ENCODE measurements at places on chromosomes 2 and 18. TPM values are rescaled to one million over a fixed set of nuclear protein-coding genes. Genes with fewer than 3 reads are reported as not detected.

Gene B3GNT7
- 1.2 TPM for total RNA-seq

DNA sequence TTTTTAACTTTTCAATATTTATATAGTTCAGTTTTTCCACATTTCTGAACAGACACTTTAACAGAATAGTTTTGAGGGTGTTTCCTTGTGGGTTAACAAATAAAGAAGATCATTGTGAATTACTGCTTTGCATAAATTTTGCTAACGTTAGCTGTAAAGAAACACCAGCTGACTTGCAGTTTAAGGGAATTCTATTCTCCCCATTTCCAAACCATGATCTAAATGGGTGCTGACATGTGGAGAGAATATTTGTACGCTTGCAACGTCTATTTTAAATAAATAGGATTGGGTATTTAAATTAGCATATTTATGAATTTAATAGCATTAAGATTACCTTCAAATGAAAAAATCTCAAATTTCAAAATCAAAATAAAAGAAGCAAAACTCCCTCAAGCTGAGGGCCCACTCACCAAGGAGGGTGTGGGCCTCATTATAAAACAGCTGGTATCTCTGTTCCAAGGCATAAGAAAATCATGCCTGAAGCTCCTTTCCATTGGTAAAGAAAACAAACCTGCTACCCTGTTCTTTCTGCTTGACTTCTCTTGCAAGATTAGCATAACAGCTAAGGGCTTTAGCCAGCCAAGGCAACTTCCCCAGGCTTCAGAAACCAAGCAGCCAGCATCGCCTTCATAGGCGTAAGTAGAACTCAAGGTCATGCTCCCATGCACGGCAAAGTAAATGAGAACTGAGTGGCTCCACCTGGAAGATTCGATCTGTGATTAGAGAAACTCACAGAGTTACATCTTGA lies 3.2 kb downstream of the MRO start:
- no peak for DNase-seq

Gene TSPYL6
- 0.18 TPM for total RNA-seq

DNA sequence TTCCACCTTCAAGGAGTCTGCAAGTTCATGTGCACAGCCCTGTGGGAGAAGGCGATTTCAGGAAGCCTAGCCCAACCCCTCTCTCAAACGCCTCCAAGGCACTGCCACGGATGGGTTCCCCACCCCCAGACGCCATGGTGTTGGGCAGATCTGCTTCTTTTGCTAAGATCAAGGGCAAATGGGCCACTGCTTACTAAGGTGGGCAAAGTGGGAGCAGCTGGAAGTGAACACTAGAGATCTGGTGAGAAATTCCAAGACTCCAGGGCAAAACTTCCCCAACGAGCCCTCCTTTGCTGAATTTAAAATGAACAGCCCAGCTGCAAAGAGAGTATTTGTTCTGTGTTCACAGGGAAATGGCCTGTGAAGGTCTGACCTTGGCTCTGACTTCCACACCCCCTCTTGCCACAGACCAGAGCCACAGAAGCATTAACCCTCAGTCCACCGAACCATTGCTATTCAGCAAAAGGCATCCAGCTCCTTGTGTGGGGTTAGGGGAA lies 45.1 kb upstream of the ZBTB7C start:
- DNase-seq, result no peak

GRCh38 chr18:48983793-48984437 lies 33.1 kb upstream of the SMAD7 start:
- DNase-seq, result no peak

DNA sequence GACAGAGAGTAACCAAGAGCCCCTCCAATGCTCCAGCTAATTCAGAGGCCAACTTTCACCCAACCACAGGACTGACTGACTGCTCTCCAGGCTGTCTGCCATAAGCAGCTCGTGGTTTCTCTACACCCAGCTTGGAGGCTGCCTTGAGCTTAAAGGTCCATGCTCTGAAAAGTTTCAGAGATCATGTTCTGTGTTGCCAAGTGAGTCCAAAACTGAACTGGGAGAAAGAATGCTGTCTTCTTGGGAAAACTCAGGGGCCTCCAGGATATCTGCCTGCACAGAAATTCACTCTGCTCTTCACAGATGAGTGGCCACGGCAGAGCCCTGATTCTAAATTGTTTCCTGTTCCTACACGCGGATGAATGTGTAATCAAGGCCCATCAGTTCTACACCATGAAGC lies 51.1 kb downstream of the LPIN2 start:
- DNase-seq, result no peak

DNA sequence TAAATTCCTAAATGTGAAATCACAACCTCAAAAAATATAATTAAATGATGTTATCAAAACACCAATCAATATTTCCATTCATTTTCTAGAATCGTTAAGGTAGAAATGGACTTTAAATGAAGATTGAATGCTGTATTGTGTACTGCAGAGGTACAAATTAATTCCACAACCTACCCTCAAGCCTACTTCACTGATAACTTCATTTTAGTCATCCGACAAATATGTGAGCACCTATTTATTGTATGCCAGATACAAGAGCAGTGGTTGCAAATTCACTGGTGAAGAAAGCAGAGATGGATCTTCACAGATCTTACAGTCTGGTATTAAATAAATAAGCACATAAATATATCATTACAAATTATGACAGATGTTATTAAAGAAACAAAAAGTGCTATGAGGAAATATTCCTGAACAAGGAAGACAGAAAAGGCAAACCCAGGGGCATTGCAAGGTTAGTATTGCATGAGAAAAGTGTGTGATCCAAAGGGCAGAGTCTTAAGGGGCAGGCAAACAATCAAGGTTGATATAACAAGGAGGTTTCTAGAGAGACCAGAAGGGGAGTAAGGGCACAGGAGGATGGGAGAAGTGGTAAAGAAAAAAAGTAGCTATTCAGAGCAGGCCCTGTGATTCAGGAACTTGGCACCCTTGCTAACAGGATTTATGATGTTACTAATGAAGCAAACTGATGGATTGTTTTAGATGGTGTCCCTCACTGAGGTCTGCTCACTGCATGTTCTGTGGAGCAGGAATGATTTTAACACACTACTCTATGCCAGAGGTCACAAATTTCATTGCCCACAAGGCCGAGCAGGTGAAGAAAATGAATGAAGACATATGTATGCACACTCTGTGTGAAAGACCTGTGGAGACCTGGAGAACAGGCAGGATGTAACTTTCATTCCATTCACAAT lies 128.0 kb upstream of the CCDC150 start:
- DNase-seq, result no peak

DNA sequence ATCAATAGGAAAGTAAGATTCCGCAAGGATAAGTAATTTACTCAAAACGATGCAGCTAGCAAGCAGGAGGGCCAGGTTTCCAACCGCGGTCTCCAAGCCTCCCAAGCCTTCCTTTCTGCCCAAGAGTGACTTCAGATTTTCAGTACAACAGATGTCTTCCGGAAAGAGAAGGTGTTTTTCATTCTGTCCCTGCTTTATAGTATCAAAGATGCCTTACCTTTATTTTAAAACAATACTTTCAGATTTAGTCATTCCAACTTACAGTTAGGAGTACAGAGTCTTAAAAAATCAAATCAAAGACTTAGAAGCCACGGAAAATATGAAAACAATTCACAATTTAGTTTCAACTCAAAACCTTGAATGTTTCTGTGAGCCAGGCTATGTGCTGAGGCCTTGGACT lies 43.6 kb downstream of the CYB5A start:
- no peak for DNase-seq

Gene C1QL2
- 0.27 TPM for total RNA-seq

Gene FAM110C
- 2.9 TPM for total RNA-seq

Gene CTNNA2
- total RNA-seq, result 114 TPM

DNA sequence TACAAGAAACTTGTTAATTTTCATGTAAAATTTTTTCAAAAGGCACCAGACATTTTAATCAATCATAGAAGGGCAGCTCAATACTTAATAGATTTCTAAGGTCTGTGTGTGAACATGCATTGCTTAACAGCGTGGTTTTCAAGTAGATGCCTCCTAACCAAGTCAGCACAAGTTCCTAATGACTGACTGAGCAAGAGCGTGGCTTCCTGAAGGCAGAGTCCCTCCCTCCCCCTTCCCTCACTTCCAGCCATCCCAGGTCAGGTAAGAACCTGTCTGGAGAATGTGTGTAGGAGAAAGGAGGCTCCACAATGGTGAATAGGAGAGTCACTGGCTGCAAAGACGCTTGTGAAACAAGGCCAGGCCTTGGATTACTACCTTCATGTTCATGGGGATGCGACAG lies 33.5 kb upstream of the DAPL1 start:
- peak; percentile 32 for DNase-seq

DNA sequence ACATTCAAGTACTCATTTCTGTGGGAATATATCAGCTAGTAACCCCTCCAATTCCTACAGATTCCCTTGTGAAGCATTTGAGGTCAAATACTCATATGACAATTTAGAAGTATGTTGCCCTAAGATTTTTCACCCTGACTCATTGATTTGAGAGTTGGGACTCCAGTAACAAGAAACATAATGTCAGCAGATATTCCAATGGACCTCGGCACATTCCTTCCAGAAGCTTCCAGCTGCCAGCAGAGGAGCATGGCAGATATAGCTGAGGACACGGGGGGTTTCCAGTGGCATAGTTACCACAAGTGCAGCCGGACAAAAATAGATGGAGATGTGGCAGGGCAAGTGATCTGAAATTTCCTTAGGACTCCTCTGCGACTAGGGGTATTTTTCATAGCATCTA lies 101.9 kb upstream of the ARHGAP28 start:
- DNase-seq, result no peak

- no peak for DNase-seq
These were observed 35.4 kb downstream of the PPP4R3B start for GRCh38 chr2:55581874-55582547.

DNA sequence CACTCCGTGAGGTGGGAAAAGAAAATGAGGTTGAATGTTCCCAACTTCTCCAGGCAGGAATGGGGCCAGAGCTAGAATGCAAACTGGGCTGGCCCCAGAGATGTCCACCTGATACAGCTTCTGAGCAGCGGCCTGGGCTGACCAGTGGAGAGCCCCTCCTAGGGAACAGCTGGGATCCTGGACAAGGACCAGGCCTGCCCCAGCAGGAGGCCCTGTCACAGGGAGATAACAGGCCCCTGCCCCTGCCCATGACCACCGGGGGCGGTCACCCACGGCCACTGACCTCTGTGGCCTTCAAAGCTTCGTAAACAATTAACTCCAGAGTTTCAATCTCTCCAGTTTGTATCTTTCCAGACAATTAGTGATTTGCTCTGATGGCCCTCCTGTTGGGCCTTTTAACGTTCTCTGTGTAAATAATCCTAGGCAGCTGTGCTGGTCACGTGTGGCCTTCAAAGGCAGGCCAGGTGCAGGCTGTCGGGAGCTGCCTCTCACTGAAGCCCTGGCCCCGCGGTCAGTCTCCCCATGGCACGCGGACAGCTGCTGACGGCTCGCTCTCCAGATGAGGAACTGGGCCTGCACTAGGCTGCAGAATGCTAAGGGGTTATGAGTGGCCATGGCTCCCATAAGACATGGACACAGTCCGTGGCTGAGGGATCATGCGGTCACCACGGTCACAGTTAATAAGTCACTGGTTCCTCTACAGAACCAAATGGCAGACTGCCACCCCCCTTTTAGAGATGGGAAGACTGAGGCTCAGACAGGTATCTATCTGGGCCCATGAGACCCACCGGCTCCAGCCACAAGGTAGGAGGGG lies 9.2 kb downstream of the HS6ST1 start:
- DNase-seq, result no peak

DNA sequence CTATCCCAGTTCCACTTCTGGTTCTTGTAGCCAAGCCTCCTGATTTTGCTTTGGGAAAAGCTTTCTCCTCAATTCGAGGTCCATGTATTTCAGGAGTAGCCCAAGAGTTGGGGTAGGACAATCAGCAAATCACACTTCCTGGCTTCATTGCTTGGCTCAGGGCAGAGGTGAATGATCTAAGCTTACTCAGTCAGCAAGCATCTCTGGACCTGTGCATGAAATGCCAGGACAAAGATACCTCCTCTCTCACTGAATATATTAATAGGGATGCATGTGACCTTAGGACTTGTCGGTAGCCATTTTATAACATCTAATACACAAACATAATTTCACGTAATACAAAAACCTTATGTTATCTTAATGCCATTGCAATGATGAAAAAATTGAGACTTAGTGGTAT lies 373.1 kb downstream of the TGIF1 start:
- no peak for DNase-seq

Gene CELF4
- total RNA-seq, result 62.9 TPM

GRCh38 chr18:76847916-76848315 lies 25.6 kb downstream of the ZNF236 start:
- DNase-seq, result no peak

DNA sequence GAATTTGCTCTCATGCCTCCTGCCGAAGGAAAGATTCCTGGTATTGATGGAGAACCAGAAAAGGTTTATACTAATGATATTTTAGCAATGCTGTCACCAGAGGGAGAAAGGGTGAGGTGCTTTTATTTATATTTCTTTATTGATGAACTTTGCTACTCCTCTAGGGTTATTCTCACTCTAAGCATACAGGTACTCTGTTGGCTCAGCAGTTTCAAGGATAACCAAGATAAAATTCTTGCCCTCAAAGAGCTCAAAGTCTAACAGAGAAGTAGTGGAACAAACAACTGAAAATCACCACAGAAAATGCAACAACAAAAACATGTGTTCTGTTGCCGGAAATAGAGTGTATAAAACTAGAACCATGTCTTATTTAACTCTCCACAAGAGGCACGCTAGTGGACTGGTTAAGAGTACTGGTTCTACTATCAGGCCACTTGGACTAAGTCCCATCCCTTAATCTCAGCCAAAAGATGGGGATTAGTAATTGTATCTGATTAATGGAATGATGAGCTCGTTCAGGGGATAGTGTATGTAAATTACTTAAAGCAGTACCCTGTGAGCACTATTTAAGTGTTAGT lies 103.6 kb downstream of the DNAH6 start:
- no peak for DNase-seq

Gene SERPINE2
- total RNA-seq, result 42.3 TPM

DNA sequence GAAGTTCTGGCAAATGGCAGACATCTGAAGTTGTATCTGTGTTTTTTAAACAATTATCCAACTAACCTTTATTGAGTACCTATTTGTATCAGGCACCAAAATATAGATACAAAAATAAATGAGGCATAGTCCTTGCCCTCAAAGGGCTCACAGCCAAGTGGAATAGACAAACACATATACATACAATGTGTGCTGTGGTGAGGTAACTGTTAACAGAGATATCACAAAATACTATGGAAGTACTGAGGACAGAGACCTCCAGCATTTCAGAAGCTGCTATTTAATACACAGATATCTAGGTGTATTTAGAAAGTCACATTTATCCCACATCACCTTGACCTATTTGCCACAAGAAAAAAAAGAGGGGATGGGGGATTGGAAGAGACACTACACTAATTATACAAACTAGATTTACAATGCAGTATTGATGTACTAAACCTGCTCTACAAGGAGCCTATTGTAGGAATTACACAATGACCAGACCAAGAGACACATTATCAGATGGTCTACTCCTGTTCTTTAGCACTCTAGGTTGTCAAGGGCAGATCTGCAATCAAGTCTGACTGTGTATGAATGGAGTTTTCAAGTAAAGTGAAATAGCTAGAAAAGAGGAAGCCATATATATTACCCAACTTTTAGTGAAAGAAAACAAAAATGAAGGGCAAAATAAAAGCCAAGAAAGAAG lies 62.2 kb downstream of the SPIRE1 start:
- no peak for DNase-seq

GRCh38 chr2:218812861-218813260 lies 18.7 kb downstream of the PRKAG3 start:
- no peak for DNase-seq
